Stimulated activated CD8-positive, alpha-beta memory T cell treated with anti-CD3 and anti-CD28 coated beads, Interleukin-4, amount 100 ng/mL, for 24 hours (primary cell): ENCODE measurements at places on chromosomes 1 and 21.

DNA sequence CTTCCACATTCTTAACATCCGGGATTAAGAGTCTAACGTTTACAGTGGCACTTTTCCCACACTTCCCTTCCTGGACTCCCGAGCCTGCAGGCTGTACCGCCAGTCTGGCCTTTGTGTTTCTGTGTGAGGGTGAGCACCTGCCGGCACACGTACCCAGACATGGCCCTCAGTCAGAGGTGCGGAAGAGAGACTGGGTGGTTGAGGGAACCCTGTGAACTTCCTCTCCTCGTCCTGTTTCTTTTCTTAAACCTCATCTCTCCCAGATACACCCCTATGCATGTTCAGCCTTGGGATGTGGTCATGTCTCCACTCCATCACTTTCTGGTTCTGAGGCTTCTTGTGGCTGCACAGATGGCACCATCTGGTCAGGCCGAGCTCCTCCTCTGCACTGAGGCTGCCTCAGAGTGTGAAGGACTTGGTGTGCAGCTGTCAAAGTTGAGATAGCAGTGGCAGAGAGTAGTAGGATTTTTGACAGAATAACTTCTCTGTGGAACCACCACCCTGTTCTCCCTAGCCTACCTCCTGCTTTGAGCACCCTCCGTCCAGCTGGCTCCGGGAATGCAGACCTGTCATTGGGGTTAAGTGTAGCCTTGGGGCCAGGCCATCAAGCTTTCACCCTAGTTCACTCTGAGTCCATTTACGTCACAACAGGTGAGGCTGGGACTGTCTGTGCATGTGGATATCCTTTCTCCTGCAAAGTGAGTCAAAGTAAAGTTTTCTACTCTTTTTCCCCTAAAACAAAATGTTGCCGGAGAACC is 31.4 kb downstream of the VASH2 start:
- no peak for DNase-seq

DNA sequence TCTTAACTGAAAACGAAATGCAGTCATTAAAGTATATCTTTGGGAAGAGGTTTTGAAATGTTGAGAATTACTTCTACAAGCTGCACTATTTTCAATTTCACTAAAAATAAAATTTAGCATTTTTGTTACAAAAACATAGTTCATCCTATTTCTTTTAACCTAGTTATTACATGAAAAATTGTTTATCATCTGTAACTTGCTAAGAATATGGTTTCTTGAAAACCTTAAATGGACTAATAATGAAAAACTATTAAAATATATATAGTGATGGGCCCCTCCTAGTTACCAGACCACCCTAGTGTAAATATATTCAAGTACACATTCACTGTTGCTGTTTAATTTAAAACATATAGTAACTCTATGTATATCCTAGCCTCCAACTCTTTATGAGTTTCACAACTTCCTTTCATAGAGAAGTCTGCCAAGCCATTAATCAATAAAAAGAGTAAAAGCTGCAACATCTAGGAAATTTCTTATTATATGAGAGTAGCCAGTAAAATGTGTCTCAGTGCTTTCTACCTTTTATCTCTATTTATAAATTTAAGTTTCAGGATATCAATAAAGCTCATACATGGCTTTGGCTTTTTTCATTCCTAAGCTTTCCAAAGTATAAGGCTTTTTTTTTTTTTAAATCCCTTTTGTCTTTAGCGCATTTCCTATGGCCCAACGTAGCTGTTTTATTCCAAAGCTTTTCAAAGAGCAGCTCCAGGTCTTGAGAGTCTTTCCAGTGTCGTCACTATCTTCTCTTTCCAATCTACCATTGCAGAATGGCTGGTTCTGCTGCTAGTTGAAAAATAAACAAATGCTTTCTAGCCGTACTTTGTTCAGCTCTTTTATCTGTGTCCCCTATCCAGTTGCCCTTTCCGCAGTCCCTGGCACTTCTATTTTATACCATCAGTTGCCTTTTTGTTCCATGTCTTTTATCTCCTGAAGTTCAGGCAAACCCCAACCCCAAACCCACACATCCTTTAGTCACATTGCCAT is 6.5 kb downstream of the IRF2BP2 start:
- no peak for DNase-seq

DNA sequence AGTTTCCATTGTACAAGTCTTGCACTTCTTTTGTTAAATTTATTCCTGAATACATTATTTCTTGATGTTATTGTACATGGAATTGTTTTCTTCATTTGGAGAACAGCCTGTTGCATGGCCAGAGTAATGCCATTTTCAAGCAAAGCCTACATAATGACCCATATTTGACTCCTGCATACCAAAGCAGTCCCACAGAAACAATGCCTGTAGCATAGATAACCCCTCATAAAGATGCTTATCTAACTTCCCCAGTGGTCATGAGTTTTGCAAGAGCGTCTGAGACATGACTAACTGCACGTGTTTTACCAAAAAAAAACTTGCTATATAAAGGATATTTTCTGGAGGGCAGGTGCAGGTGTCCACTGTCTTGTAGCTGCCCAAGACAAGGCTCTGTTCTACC is 30.3 kb upstream of the RLF start:
- no peak for DNase-seq

DNA sequence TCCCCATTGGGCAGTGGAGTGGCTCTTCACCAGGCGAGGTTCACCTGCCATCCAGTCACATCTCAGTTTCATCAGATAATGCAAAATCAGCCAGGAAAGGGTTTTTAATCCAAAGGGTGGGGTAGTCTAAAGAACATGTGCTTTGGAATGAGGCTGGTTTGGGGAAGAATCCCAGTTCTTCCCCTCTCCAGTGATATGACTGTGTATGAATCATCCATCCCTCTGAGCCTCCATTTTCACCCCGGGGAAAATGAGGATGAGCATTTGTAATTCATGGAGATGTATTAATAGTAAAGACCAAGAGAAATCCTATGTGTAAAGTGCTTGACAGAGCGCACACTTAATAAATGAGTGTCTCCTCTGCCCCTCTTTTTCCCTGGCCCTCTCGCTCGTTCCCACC is 215.1 kb upstream of the FGGY start:
- DNase-seq: no peak

- no peak for DNase-seq
Measured at GRCh38 chr1:225635649-225636048, 17.3 kb downstream of the ENAH start.

DNA sequence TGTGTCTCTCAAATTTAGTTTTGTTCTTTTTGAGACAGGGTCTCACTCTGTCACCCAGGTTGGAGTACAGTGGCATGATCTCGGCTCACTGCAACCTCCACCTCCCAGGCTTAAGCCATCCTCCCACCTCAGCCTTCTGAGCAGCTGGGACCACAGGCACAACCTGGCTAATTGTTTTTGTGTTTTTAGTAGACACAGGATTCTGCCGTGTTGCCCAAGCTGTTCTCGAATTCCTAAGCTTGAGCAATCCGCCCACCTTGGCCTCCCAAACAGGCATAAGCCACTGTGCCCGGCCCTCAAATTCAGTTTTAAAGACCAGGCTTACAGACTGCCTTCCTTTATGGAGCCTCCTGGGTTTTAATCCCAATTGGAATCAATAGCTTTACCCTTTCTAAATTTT is 83.7 kb upstream of the SELENON start:
- DNase-seq: no peak

DNA sequence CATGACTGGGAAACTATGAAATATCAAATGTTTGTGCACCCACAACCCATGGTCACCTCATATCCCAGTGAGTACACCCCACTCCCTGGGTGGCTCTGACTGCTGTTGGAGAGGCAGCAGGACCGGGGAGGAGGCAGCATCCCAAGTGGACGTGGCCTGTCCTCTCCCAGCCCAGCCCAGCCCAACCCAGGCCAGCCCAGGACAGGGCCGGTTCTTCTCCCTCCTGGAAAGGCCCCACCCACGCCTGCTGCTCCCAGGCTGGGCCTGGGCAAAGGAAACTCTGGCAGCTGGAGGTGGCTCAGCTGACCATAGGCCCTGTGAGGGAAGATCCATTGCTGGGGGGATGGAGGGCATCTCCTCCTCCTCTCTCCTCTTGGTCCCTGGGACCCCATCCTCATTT is 19.1 kb downstream of the MATN1 start:
- no peak for DNase-seq

DNA sequence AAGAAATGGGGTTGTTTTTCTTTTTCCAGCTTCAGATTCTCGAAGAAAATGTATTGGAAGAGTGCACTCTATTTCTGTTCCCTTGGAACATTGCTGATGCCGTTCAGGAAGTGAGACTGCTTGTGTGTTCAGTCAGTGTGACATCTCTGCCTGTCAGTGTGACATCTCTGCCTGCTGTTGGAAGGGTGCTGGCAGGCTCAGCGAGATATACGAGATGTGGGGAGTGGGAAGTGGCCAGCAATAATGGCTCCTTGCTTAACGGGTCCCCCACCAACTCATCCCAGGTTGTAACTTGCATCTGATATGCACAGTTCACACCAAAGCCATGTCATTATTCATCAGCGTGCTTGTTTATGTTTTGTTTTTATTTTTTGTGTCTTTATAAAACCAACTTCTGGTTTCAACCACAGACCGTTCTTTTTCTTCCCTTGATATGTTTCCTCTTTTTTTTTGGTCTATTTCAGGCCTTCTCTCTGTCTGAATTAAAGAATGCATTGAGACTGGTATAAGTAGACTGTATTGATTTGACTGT is 145.4 kb downstream of the GALNT2 start:
- no peak for DNase-seq

DNA sequence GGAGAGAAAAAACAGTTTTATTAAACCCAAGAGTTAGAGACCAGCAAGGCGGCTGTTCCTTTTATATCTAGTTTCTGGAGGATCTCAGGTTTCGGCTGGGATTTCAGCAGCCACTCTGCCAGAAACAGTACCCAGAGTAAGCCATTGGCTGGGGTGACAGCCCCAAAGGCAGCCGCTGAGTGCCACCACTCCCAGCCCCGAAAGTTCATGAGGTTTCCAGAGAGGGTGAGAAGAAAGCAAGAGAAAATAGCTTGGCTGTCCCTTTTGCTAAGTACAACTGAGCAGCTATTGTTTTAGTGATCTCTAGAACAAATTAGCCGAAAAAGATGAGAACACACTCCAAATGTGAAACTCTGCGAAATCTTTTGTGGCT is 1.2 kb downstream of the SH3BGR start:
- no peak for DNase-seq

DNA sequence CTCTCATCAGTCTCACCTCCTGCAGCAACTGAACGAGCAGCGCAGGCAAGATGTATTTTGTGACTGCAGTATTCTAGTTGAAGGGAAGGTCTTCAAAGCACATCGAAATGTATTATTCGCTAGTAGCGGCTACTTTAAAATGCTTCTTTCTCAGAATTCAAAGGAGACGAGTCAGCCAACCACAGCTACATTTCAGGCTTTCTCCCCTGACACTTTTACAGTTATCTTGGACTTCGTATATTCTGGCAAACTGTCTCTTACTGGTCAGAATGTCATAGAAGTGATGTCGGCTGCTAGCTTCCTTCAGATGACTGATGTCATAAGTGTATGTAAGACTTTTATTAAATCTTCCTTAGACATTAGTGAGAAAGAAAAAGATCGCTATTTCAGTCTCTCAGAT is 53.7 kb downstream of the ZBTB8A start:
- no peak for DNase-seq

GRCh38 chr1:15937706-15938168 is 38.2 kb downstream of the ZBTB17 start:
- DNase-seq: no peak

DNA sequence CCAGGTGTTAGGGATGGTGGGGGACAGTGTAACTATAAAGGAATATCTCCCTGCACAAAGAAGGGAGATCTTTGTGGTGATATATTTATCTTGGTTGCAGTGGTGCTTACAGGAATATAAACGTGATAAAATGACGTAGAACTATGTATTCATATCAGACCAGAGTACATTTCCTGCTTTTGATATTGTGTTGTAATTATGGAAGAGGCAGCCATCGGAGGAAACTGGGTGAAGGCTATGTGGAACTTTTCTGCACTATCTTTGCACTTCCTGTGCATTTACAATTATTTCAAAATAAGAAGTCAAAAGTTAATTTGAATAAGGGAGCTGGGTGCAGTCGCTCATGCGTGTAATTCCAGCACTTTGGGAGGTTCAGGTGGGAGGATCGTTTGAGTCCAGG is 37.6 kb downstream of the NDUFS5 start:
- no peak for DNase-seq

DNA sequence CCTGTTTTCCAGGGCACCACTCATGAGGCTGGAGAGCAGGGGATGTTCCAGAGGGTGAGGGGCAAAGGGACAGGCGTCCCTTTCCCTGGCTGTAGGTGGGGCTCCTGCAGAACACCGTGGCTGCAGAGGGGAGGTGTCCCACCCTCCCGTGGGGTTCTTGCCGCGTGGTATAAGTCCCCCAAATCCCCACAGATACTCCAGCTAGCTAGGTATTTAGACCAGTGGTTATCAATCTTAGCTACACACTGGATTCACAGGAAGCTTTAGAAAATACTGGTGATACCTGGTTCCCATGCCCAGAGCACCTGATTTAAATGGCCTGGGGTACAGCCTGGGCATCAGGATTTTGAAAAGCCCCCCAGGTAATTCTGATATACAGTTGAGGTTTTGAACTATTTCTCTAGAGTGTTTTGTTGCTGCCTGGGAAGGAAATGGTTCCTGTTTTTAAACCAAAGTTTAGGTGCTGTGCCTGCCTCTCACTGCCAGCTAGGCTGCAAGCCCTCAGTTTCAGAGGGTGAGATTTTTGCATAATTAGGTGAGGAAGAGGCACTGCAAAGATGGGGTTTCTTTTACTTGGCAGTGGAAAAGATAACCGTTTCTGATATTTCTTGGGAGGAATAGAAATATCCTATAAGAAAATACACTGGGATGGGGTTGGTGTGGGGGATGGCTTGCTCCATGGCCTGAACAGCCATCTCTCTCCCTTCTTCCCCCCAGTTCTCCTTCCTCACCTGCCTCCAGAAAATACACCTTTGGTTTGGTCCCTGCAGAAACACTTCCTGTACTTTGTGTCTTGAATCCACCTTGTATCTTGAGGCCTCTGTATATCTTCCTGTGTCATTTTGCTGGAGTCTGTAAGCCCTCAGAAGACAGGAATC is 51.7 kb downstream of the RASSF5 start:
- DNase-seq: no peak

DNA sequence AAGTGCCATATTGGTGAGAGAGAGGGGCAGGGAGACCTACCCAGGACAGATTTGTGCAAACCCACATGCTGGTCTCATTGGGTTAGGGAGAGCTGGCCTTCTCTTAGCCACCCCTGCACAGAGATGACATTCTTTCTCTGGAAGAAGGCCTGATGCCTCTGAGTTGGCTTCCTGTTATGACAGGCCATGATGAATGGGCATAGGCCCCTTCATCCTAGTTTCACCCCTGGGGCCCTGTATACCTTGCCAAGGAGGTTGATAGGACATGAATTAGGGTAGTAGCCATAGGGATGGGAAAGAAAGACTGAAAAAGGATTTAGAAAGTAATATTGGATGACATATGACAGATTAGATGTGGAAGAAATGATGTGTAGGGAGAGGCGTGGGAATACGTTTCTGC is 46.6 kb downstream of the TENT5C start:
- no peak for DNase-seq

DNA sequence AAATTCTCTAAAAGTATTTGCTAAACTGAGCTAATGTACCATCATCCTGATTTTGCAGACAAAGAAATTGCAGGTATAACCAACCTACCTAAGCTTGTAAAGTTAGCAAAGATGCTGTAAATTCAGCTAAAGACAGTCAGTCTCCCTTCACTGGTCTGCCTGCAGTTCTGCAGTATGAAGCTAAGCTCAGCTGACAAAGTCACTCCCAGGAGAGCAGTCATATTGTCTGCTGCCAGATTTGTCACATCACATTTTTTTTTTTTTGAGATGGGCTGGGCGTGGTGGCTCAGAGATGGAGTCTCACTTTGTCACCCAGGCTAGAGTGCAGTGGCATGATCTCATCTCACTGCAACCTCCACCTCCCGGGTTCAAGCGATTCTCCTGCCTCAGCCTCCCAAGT is 8.9 kb upstream of the CMPK1 start:
- no peak for DNase-seq

- DNase-seq: no peak
Measured at GRCh38 chr1:89978755-89979154, 16.2 kb upstream of the ZNF326 start.
